Peyer's patch (tissue), 4 donors: ENCODE measurements at places on chromosomes 16 and 17.

DNA sequence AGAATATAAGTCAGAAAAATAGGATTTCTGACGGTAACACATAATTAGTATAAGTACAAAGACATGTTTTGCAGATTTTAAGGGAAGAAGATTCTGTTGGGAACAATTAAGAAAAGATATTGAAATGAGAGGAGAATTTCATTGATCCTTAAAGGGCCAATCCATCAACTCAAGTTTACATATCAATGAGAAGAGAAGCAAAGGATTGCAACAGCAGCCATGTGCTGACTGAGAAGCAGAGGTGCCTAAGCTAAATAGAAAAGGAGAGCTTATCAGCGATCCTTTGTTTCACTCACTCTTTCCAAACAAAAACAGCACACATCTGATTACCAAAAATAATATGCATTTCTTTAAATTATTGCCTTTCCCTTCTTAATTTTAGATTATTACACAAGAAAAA, 94.6 kb downstream of the ITFG1 start:
- H3K4me3 ChIP-seq: no peak overlapping the region
- H3K36me3 ChIP-seq: peaks cover 12% of the 10 kb centered on the region
- no peaks in the 10 kb centered on the region for H3K4me1 ChIP-seq
- no peaks in the 10 kb centered on the region for H3K27me3 ChIP-seq
- DNase-seq: no peak
- H3K27ac ChIP-seq: no peak overlapping the region

GRCh38 chr17:20797292-20797691, 217.8 kb downstream of the CDRT15L2 start:
- no peak for DNase-seq
- H3K27ac ChIP-seq: no peak overlapping the region
- H3K4me3 ChIP-seq: no peak overlapping the region

DNA sequence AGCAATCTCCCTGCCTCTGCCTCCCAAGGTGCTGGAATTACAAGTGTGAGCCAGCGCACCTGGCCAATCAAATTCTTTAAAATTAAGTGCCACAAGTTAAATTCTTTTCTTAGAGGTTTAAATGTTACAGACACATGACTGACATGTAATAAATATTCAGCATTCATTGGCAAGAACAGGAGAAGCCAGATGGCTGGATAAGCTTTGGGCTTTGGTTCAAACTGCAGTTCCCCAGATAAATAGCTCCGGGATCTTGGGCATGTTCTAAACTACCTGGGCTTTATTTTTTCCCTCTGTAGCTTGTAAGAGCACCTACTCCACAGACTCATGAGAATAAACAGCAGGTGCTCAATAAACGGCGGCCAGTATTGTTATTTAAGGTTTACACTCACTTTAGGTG, 34.1 kb downstream of the ABAT start:
- H3K27me3 ChIP-seq: no peaks in the 10 kb centered on the region
- H3K27ac ChIP-seq: no peak overlapping the region
- H3K4me3 ChIP-seq: no peak overlapping the region
- no peaks in the 10 kb centered on the region for H3K36me3 ChIP-seq
- no peaks in the 10 kb centered on the region for H3K4me1 ChIP-seq
- no peak for DNase-seq

- H3K4me1 ChIP-seq: no peaks in the 10 kb centered on the region
- H3K4me3 ChIP-seq: no peak overlapping the region
- no peaks in the 10 kb centered on the region for H3K36me3 ChIP-seq
- H3K27ac ChIP-seq: no peak overlapping the region
- no peak for DNase-seq
Measured at GRCh38 chr17:74096456-74096855, 107.0 kb upstream of the RPL38 start.

- H3K4me3 ChIP-seq: no peak overlapping the region
- no peaks in the 10 kb centered on the region for H3K4me1 ChIP-seq
- DNase-seq: peak; percentile 19
- H3K36me3 ChIP-seq: no peaks in the 10 kb centered on the region
Measured at GRCh38 chr16:70589998-70590471, 56.3 kb upstream of the IL34 start.

DNA sequence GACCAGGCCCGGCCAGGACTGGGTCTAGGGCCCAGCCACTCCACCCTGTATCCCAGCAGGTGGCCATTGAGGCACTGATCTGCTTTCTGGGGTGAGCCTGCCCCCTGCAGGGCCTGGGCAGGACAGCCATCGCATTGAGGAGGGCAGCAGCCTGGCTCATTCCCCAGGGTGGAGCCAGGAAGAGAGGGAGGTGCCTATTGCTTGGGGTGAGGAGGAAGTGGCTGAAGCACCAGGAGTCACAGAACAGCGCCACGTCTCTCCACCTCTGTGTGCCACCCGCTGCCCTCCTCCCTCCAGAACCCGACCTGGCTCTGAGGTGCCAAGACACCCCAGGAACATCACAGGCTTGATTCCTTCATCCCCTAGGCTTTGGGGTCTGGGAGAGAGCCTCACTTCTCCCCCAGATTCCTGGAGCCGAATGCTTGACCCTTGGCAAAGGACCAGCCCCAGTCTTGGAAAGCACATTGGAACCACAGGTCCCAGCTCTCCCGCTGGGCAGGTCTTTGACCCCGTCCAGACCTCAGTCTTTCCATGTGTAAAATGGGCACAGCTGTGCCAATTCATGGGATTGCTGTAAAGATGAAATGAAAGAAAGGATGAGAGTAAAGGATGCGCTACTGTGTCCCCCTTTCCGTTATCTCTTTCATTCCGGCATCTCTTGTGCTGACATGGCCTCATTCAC, 7.2 kb upstream of the KRT36 start:
- H3K4me3 ChIP-seq: no peak overlapping the region
- H3K27ac ChIP-seq: no peak overlapping the region
- DNase-seq: no peak
- no peaks in the 10 kb centered on the region for H3K27me3 ChIP-seq
- no peaks in the 10 kb centered on the region for H3K4me1 ChIP-seq

DNA sequence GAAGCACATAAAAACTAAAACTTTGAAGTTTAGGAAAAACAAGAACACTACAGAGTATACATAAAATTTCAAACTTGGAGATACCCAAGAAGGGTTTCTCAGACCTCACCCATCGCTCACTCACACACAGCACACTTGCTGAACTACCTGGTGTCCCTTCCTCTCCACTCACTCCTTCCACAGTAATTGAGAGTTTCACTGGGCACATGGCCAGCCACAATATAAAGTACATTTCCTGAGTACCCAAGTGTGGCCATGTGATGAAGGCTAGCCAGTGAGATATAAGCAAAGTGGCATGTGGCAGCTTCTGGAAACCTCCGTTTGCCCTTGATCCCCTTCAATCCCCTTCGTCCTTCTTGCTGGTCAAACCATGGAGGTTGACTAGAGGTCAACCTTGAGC, 11.9 kb downstream of the TOX3 start:
- no peaks in the 10 kb centered on the region for H3K36me3 ChIP-seq
- H3K27me3 ChIP-seq: no peaks in the 10 kb centered on the region
- DNase-seq: peak; percentile 74
- H3K4me1 ChIP-seq: no peaks in the 10 kb centered on the region
- H3K4me3 ChIP-seq: no peak overlapping the region

DNA sequence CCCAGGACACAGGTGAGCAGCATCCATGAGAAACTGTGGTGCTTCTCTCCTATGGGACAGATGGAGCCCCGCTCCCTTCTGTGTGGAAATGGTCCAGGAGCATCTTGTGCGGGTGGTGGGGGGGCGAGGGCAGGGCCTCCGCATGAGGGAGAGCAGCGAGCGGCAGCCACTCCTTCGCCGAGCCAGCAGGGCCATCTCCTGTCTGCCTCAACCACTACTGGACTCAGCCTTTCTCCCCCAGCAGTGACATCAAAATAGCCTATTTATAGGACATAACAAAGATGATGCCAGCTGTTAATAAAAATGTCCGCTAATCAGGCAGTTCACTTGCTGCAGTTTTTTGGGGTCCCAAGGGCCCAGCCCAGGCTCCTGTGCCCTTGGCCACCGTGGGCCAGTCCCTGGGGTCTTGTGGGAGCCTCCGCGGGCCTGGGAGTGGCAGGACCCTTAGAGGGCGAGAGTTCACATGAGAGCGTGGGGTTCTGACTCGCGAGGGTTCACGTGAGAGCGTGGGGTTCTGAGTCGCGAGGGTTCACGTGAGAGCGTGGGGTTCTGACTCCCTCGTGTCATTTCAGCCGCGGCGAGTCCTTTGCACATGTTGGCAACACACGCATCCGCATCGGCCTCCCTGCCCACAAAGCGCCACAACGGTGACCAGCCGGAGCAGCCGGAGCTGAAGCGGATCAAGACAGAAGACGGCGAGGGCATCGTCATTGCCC, 47.4 kb downstream of the WDR45B start:
- no peak overlapping the region for H3K27ac ChIP-seq
- H3K4me3 ChIP-seq: no peak overlapping the region
- H3K36me3 ChIP-seq: peaks cover 81% of the 10 kb centered on the region
- H3K27me3 ChIP-seq: no peaks in the 10 kb centered on the region
- no peak for DNase-seq
- no peaks in the 10 kb centered on the region for H3K4me1 ChIP-seq

- H3K36me3 ChIP-seq: no peaks in the 10 kb centered on the region
- no peak within 1 kb of the TSS for H3K27ac ChIP-seq
- peaks cover 18% of the 10 kb centered on the region for H3K27me3 ChIP-seq
- H3K4me3 ChIP-seq: peak within 1 kb of the TSS; percentile 62
- H3K4me1 ChIP-seq: peaks cover 20% of the 10 kb centered on the region
Measured at GRCh38 chr17:46979147-46979863, at the start of gene RPRML. Gene RPRML, minus strand, starts transcription at chr17:46979253. Its CDS starts 246 bp downstream, at chr17:46979007.

DNA sequence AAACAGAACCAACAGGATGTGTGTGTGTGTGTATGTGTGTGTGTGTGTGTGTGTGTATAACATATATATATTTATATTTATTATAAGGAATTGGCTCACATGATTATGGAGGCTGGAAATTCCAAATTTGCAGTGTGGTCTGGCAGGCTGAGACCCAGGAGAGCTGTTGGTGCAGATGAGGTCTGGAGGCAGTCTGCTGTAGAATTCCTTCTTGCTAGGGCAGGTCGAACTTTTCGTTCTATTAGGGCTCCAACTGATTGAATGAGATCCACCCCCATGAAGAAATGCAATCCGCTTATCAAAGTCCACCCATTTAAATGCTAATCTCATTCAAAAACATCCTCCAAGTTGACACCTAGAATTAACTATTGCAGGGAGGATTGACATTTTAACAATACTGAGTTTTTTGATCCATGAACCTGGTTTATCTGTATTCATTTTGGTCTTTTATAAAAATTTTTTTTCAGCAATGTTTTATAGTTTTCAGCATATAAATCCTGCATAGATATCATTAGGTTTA, 85.0 kb downstream of the CYLD start:
- H3K4me3 ChIP-seq: no peak overlapping the region
- no peak for DNase-seq
- no peak overlapping the region for H3K27ac ChIP-seq
- H3K4me1 ChIP-seq: no peaks in the 10 kb centered on the region
- no peaks in the 10 kb centered on the region for H3K36me3 ChIP-seq
- H3K27me3 ChIP-seq: no peaks in the 10 kb centered on the region

DNA sequence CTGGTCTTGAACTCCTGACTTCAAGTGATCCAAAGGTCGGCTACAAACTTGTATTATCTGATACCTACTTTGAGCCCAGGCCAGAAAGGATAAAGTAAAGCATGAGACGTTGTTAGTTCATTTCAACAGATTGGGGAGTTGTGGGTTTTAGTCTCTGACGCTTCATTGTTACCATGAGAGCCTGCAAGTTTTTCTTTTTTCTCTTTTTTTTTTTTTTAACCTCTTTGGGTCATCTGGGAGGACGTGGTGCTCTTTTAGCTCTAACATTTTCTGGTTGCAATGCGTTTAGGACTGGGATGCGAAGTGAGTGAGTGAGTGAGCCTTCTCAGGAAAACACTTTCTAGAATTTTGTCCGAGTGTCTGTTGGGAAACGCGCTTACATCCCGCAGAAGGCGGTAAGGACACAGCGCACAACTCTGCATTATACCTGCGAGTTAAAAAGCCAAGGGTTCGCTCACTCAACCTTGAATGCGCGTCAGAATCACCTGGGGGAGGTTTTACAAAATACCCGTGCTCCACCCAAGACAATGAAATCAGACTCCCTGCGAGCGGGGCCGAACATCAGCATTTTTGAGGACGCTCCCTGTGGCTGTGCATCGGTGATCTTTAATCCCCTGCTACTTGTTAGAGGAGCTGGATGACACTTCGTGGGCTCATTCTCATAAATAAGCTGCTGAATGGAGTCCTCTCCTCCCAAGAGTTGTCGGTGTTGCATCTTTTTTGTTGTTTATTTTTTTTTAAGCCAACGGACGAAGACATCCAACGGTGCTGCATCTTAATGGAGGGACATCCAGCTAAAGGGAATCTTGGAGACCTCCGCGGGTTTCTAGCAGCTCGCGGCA, 629 bp upstream of the RNF135 start:
- DNase-seq: peak; percentile 73
- H3K27ac ChIP-seq: peak overlapping the region; percentile 98
- H3K4me3 ChIP-seq: peak overlapping the region; percentile 72
- peaks cover 9% of the 10 kb centered on the region for H3K4me1 ChIP-seq
- no peaks in the 10 kb centered on the region for H3K27me3 ChIP-seq

DNA sequence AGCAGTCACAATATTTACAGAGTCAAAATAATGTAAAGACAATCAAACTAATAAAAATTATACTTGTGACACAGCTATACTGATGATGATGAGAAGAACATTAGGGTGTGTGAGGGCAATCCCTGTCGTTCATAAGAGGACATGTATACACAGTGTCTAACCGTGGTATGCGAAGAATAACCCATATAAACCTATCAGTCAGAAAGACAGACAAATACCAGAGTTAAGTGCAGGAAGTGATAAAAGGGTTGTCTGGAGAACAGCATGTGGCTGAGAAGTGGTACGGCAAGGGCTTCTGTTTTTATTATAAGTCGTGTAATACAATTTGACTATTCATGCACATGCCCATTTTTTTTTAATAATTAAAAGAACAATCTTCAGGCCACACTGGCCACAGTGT, 46.7 kb downstream of the LMF1 start:
- H3K4me3 ChIP-seq: no peak overlapping the region
- DNase-seq: no peak
- H3K36me3 ChIP-seq: no peaks in the 10 kb centered on the region
- no peaks in the 10 kb centered on the region for H3K27me3 ChIP-seq
- no peak overlapping the region for H3K27ac ChIP-seq
- no peaks in the 10 kb centered on the region for H3K4me1 ChIP-seq

GRCh38 chr17:11094331-11094730, 146.7 kb upstream of the SHISA6 start:
- no peaks in the 10 kb centered on the region for H3K4me1 ChIP-seq
- DNase-seq: no peak
- no peaks in the 10 kb centered on the region for H3K27me3 ChIP-seq
- no peak overlapping the region for H3K27ac ChIP-seq
